Glomerular endothelial cell (primary cell): ENCODE measurements at places on chromosomes 6 and 20.

- DNase-seq, result no peak
Measured at GRCh38 chr6:87710090-87710489, 8.1 kb upstream of the AKIRIN2 start.

DNA sequence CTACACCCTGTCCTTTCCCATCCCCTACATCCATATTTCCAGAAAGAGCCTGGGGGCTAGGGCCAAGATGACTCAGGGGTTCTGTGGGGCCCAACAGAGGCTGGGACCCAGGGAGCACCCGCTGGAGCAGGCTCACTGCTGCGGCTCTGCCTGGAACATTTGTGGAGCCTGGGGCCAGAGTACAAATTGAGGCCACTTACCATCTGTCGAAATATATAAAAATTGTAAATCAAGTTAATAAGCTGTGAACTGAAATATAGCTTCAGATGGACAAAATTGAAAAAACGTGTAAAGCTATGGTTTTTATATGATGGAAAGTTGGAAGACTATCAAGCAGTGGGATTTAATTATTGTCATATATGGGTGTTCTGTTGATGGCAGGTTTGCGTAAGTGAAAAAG, 82.9 kb upstream of the ATXN1 start:
- DNase-seq, result no peak

- DNase-seq, result no peak
Measured at GRCh38 chr6:37897321-37897720, 77.8 kb downstream of the ZFAND3 start.

GRCh38 chr6:74447013-74447412, 751.0 kb downstream of the CD109 start:
- no peak for DNase-seq

GRCh38 chr20:6921717-6922386, 154.4 kb downstream of the BMP2 start:
- no peak for DNase-seq

GRCh38 chr20:53816872-53817398, 223.3 kb upstream of the ZNF217 start:
- DNase-seq, result no peak
